Activated T-helper 2 cell treated with anti-CD3 and anti-CD28 coated beads, Interferon-gamma antibody, Interleukin-2, Interleukin-4, amounts not matched to agents 10 μg/mL and 5 μg/mL and 100 μg/mL, durations not matched to agents 14 hours and 24 hours and 36 hours (primary cell): ENCODE measurements at places on chromosomes 3 and 15. TPM values are rescaled to one million over a fixed set of nuclear protein-coding genes. Genes with fewer than 3 reads are reported as not detected.

DNA sequence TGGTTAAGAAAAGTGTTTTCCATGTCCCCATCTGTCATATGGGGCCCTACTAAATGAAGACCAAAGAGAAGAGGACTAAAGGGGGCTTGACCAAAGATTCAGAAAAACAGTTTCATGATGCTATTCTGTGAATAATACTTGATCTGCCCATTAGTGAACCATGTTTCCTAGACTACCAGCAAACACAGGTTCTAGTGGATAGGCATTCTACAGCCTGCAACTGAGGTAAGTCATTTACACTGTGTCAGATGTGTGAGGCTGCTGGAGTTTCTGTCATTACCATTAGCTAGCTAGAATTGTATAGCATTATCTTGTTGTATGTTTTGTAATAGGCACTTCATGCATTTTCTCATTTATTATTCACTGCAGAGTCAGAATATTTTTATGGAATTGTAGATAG lies 6.6 kb downstream of the GPR171 start:
- peak overlapping the region; percentile 2 for H3K4me3 ChIP-seq
- H3K27ac ChIP-seq = peak overlapping the region; percentile 46
- H3K36me3 ChIP-seq = peaks cover 86% of the 10 kb centered on the region
- H3K27me3 ChIP-seq = no peaks in the 10 kb centered on the region

DNA sequence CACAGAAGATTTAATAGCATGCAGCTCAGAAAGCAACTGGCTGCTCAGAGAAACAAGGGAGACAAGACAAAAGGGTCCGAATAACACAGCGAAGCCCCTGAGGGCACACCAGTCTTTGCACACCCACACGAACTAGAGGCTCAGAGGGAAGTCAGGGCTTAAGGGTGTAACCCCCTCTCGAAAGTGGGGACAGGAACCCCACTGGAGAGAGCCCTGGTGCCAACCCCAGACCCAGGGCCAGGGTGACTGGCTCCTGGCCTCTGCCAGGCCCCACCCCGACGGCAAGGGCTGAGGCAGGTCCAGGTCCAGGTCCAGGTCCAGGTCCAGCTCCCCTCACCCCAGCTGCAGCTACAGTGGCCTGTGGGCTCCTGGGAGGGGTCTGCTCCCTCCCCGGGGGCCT lies 10.5 kb upstream of the PRR23E start:
- no peak overlapping the region for H3K4me3 ChIP-seq
- no peak overlapping the region for H3K27ac ChIP-seq
- DNase-seq = no peak
- no peaks in the 10 kb centered on the region for H3K36me3 ChIP-seq

DNA sequence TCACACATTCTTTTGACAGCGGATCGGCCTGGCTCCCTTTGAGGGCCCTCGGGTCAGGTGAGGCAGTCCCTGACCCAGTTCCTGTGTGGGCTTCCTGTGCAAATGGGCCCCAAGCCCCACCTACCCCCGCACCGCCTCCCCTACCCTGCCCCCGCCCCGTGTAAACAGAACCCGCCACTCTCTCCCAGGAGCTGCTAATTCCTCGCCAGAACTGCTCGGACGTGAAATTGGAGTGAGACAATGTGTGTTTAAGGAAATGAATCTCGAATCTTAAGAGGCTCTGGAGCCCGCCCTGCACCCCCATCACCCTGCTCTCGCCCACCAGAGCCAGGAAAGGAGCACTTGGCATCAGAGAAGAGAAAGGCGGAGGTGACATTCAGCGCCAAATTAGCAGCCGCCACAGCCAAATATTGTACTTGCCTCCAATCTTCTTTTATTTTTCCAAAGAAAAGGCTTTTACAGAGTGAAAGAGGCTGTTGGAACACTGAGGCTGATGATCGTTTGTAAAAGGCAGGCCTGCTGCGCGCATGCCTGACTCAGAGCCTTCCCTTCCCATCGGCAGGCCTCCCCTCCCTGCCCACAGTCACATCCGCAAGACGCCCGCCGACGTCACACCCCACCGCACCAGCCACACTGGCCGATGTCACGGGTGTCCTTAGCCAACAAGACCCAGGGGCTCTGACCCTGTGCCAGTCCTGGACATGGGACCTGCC lies 53.1 kb downstream of the CACNA2D2 start:
- peak overlapping the region; percentile 85 for H3K27ac ChIP-seq
- H3K4me3 ChIP-seq = peak overlapping the region; percentile 73
- H3K36me3 ChIP-seq = no peaks in the 10 kb centered on the region
- peaks cover 2% of the 10 kb centered on the region for H3K4me1 ChIP-seq

SPATA16 gene
- not detected in 2 replicates for total RNA-seq
